NCI-H774 (cell line): ENCODE measurements at places on chromosomes 6 and 20.
A peak's percentile ranks its signal among the peaks of the same experiment; 100 is the strongest.

- DNase-seq: peak; percentile 46
These were observed 469 bp downstream of the SYNJ2 start for GRCh38 chr6:157982102-157982562.

- DNase-seq: peak; percentile 81
These were observed at the start of gene MYO6 for GRCh38 chr6:75748743-75749538. TSS of gene MYO6 (plus strand) at chr6:75749239. CDS start at chr6:75817548, 68,309 bp downstream.

DNA sequence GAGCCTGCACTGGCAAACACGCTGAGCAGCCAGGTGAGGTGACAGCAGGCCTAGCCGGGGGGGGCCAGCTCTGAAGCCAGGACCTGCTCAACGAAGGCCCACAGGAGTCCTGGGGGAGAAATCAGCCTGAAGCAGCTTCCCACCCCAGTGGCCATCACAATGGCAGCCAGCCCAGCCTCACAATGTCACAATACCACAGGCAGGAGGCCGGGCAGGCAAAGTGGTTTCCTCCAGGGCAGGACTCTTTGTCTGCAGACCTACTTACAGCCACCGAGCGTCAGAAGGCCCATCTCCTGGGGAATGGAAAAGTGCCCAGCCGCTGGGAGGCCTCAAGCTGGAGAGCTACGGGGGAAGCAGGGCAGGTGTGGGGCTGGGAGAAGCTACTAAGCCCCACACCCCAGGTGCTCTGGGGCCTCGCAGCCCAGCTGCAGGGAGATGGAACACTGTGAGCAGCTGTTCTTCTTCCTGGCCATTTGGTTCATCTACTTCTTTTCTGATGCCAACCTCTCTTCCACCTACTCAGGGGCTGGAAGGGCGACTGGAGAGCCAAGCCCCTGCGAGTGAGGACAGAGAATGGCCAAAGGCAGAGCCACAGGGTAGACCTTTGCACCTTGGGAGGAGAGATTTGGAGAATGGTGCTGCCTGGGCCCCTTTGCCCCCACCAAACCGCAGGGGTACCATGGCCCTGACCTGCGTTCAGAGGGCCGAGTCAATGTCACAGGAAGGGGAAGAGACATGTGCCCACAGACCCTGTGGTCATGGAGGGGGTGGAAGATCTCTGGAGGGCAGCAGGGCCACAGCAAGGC lies 22.3 kb upstream of the AVP start:
- no peak for DNase-seq

GRCh38 chr6:4550227-4550597 lies 226.0 kb upstream of the CDYL start:
- no peak for DNase-seq

DNA sequence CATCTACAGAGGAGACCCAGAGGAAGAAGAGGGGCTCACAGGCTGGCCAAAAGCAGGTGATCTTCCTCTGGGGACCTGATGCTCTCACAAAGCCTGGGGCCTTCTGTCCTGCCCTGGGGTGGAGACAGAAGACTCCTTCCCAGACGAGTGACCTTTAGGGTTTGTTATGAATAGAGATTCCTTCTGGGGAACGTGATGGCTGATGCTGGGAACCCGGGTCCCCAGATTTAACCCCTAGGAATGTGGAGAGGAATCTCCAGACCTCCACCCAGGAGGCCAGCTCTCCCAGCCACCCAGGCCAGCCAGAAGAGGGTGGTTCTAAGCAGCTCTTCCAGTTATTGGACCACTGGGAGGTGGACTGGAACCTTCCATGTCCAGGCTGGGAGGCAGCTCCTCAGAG lies 16.8 kb upstream of the CCN5 start:
- DNase-seq: no peak
